ENCODE measurements at places on chromosomes 6 and 20.

DNA sequence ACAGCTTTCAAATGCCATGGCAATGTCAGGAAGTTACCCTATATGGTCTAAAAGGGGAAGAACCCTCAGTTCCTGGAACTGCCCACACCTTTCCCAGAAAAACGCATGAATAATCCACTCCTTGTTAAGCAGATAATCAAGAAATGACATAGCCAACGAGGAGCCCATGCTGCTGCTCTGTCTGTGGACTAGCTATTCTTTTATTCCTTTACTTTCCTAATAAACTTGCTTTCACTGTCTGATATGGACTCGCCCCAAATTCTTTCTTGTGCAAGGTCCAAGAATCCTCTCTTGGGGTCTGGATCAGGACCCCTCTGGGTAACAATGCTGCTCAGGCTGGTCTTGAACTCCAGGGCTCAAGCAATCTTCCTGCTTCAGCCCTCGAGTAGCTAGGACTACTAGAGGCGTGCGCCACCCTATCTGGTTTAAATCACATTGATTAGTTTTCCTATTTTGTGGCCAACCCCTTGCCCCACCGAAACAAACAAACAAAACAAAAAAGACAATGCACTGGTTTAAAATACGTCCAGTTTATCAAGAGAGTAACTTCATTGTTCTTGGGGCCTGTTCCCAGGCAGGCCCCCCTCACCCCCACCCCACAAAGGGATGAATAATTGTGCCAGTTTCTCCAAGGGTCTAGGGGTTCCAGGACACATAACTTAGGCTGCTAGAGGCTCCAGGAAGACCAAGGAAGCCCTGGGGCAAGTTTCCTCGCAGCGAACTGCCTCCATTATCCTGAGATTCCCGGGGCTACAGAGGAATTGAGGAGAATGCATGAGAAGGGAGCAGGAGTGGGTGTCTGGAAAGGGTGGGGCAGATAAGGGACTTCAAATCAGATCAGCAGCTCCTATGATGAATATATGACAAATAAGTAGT, 10.1 kb upstream of the AKAP12 start:
- no peak for DNase-seq

DNA sequence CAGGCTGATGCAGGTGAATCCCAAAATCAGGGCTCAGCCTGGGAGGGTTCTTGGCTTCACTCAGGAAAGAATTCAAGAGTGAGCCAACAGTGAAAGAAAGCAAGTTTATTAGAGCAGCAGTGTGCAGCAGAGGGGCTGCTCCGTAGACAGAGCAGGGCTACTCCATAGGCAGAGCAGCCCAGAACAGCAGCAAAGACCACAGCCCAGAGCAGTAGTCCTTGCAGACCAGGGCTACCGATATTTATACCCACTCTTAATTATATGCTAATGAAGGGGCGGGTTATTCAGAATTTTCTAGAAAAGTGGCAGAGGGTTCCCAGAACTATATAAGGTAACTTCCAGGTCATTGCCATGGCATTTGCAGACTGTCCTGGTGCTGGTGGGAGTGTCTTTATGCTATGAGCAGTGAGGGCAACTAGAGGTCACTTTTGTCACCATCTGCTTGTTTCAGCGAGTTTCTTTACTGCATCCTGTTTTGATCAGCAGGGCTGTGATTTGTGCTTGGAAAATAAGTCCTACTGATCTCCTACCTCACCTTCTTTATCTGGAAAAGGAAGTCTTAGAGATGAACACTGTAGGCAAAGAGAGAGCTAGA, 39.8 kb upstream of the PTPN1 start:
- DNase-seq: no peak

DNA sequence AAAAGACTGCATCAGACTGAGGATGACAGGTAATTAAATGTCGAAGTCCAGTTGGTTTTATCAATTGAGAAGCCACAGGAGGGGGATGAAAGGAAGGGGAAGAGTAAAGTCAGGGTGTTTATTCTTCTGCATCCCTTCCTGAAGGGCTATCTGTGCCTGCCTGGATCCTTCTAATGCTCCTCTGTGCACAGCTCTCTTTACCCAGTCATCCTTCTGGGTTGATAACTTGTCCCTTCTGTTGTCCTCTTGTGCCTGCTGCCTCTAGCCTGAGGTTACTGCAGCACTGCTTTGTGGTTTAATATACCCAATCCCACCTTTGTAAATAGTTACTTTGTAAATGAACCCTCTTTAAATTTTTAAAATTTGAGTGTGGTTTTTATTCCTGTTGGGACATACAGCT, 1127.3 kb downstream of the EPHA7 start:
- no peak for DNase-seq

DNA sequence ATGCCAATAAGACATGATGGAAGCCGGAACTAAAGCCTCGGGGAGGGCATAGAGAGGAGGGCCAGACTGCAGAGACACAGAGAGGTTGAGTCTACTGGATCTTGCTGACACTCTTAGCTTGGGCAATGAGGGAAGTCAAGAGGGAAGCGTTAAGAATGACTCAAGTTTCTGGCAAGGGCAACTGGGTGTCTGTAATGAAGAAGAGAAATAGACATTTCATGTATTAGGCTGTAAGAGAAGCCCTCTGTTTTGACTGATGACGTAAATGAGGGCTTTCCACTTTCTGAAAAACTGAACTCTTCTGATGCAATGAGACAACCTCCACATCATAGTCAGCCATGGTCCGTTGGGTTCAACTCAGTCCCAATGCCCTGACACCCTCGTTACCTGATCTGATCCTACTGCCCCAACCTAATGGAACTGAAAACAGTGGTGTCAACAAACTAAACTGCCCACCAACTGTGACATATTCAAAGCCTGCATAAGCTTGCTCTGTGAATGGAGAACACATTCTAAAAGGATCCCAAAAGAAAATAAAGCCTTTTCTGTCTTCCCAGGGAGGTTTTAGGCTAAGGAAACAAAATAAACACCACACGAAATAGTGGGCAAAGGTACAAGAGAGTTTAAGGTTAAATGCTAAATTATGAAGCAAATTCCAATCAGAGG, 45.8 kb upstream of the PNRC1 start:
- no peak for DNase-seq

DNA sequence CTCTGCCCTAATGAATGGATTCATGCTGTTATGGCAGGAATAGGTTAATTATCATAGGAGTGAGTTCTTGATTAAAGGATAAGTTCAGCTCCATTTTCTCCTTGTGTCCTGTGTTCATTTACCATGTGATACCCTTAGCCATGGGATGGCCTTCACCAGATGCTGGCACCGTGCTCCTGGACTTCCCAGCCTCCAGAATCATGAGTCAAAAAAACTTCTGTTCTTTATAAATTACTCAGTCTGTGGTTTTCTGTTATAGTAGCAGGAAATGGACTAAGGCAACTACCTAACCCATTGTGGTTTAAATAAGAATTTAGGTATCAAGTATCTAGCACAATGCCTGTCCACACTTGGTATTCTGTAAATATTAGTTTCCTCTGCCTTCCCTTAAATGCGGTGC, 223.5 kb downstream of the MEI4 start:
- DNase-seq: no peak

- no peak for DNase-seq
Observed at GRCh38 chr6:133245007-133245406, 3.9 kb downstream of the EYA4 start.

GRCh38 chr20:45368221-45368980, 5.4 kb downstream of the SYS1 start:
- DNase-seq: no peak

GRCh38 chr6:129112591-129112990, 229.7 kb downstream of the LAMA2 start:
- DNase-seq: no peak

GRCh38 chr6:116461932-116462885, 1.0 kb downstream of the CALHM6 start:
- peak; percentile 46 for DNase-seq
